Mesenteric fat pad (tissue), 1 donor: ENCODE measurements at places on chromosomes 16 and 17. TPM values are rescaled to one million over a fixed set of nuclear protein-coding genes. Genes with fewer than 3 reads are reported as not detected.

Gene JPH3
- 0.16 TPM for total RNA-seq

Gene RNF222
- total RNA-seq: not detected

Gene CACNA1H
- 2.6 TPM for total RNA-seq

Gene KRT40
- total RNA-seq: not detected

- no peak for DNase-seq
These were observed 77.2 kb downstream of the TMEM114 start for GRCh38 chr16:8512941-8513624.

GRCh38 chr16:60405286-60405685 lies 1631.0 kb downstream of the CDH8 start:
- no peak for DNase-seq

GRCh38 chr17:38510421-38511149 lies 82.3 kb downstream of the ARHGAP23 start:
- DNase-seq: no peak

DNA sequence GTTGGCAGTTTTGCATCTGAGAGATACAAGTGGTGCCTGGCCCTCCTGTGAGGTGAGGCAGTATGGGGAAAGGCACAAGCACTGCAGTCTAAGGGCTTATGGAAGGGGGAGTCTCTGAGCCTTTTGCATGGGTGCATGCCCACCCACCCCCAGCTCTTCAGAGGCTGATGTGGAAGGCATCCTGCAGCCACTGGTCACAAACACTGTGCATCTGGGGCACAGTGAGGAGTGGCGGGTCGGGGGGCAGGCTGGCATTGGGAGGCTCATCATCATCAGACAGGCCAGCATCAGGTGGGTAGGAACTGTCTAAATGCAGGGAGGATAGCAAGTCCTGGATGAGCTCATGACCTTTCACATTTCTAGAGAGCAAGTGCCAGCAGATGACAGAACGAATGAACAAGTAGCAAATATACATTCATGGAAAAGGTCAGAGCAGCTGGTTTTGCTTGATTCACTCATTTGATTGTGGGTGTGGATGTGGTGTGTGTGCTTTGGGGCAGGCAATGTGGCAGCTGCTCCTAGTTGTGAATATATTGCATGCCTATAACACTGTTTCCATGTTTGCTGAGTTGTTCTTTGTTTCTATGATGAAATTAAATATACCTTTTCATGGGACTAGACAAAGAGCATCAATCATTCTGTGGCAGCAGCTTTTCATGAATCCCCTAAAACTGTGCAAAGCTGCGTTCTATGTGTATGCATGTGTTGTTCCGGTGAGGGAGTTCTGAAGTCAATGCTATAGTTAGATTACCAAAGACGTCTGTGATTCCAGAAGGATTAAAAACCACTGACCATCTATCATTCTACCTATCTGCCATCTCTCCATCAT lies 29.2 kb downstream of the TRIM25 start:
- DNase-seq: no peak

DNA sequence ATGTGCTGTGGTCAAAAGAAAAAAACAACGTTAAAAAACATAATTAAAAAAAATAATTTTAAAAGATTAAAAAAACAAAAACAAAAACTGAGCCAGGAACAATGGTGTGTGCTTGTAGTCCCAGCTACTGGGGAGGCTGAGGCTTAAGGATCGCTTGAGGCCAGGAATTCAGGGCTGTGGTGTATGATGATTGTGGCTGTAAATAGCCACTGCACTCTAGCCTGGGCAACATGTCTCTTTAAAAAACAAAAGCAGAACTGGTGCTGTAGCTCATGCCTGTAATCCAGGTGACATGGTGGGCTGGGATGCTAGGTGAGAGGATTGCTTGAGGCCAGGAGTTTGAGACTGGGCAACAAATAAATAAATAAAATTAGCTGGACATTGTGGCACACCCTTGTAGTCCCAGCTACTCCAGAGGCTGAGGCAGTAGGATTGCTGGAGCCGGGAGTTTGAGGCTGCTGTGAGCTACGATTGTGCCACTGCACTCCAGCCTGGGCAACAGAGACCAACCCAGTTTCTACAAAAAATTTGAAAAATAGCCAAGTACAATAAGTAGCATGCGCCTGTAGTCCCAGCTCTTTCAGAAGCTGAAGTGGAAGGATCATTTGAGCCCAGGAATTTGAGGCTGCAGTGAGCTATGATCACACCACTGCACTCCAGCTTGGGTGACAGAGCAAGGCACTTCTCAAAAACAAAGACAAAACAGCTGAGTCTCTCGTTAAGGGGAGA lies 43.6 kb downstream of the NFATC3 start:
- DNase-seq: no peak

DNA sequence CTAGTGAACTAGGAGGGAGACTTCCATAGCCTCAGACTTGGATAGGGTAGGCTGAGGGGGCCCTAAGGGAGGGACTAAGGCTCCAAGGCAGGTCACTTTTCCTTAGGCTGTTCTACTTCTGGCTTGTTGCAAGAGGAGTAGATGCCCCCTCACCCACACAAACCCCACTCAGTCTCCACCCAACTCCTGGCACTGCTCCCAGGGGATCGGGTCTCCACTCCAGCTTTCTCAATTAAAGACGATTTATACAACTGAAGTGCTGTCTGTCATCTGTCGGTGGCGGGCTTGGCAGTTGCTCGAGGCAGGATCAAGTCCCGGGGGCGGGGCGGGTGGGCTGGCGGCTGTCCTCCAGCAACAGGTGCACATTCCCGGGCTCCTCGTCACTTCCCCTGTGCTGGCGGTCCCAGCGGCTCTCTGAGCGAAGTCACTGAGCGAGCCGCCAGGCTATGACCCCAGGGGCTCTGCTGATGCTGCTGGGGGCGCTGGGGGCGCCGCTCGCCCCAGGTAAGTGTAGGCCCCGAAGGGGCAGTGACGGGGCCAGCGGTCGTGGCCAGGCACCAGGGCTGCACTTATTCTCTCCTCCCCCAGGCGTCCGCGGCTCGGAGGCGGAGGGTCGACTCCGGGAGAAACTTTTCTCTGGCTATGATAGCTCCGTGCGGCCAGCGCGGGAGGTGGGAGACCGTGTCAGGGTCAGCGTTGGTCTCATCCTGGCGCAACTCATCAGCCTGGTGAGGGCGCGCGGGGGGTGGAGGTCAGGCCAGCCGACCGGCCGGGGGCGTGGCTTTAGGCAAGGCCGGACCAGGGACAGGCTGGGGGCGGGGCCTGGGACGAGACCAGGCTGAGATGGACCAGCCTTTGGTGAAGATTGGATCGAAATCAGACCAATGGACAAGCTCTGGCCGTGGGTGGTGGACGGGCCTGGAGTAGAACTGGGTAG lies at the start of gene CHRNB1:
TSS of gene CHRNB1 (plus strand) at position 380 of the 937 bp plus-strand sequence. CDS start at position 447, 67 bp downstream.
- no peak for DNase-seq

GRCh38 chr16:82655720-82656490 lies 29.1 kb downstream of the CDH13 start:
- no peak for DNase-seq

DNA sequence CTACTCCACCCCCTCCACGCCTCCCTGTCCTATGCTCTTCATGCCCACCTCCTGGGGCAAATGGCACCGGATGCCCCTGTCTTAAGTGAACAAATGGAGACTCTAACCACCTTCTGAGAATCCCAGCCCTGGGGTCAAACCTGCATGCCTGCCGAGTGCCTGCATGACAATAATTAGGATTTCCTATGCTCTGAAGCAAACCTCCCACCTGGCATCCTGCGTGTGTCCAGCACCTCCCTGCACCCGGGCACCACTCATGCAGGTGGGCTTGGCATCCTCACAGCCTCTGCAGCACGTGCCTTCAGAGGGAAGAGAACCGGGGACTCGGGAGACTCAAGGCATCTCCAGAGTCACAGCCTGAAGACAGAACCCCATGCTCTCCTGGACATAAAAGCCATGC lies 11.2 kb upstream of the KIFC3 start:
- no peak for DNase-seq

- DNase-seq: no peak
These were observed 16.1 kb downstream of the ESRP2 start for GRCh38 chr16:68219725-68220351.

DNA sequence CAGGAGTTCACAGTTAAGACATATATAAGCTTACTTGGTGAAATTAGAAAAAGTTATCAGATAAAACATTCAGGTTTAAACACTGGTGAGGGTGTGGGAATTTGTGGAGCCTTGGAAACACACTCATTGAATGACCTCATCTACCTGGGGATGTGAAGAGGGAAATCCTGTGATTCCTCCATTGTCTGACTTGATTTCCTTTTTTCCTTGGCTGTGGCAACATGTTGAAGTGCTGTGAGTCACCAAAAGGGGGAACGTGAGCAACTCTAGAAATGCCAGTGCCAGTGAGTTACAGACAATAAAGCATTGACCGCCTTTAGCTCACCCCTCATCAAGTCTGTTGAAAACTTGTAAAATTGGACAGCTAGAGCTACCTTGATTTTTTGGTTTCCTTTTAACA lies 1.8 kb downstream of the HMOX2 start:
- DNase-seq: no peak

GRCh38 chr16:66093191-66093590 lies 273.3 kb upstream of the CDH5 start:
- DNase-seq: no peak

- DNase-seq: no peak
These were observed 54.4 kb downstream of the PITPNC1 start for GRCh38 chr17:67431249-67432015.

DNA sequence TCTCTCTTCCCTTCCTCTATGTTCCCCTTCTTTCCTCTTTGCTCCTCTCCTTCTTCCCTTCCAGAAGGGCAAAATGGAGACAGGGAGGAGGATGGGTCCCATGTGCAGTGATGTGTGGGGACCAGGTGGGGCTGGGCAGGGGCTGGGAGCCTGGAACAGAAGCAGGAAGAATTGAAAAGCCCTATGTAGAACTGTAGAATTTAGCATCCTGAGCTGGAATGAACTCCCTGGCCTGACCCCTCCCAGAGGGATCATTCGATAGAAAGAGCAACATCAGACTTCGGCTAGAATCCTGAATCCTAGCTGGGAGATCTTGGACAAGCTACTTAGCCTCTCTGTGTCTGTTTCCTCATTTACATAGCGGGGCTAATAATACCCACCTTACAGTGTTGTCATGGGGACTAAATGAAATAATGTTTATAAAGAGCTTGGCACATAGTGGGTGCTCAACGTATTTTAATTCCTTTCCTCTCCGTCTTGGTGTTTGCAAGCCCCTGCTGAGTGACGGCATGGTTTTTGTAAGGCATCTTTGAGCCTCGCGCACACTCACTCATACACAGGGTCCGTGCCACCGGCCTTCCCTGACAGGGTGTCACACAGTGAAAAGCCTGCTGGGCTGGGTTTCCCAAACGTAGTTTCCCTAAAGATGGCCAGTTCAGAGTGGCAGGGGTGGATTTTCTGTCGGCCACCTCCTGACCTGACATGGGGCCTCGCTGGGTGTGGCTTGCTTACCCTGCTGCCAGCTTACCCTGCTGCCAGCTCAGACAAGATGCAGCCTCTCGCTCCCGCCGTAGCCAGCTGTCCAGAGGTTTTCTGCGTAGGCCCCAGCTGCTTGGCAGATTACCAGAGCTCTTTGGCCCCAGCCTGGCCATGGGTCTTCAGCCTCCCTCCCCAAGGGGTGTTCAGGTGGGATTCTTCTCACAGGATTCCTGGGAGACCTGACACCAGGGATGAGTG lies 6.1 kb upstream of the ARHGAP23 start:
- no peak for DNase-seq

DNA sequence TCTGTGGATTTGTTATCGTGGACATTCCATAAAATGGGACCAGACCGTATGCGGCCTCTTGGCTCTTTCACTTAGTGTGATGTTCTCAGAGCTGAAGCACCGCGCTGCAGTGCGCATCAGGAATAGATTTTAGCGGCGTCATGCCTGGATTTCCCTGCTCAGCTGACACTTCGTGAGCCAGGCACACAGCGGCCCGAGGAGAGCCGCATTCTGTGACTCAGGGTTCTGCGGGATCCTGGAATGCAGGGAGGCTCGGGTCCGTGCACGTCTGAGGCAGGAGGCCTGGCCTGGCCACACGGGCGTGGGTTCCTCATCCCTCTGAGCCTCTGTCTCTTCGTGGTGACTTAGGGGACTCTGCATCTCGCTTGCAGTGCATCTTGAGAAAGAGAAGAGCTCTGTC lies 13.4 kb downstream of the CBFA2T3 start:
- no peak for DNase-seq

DNA sequence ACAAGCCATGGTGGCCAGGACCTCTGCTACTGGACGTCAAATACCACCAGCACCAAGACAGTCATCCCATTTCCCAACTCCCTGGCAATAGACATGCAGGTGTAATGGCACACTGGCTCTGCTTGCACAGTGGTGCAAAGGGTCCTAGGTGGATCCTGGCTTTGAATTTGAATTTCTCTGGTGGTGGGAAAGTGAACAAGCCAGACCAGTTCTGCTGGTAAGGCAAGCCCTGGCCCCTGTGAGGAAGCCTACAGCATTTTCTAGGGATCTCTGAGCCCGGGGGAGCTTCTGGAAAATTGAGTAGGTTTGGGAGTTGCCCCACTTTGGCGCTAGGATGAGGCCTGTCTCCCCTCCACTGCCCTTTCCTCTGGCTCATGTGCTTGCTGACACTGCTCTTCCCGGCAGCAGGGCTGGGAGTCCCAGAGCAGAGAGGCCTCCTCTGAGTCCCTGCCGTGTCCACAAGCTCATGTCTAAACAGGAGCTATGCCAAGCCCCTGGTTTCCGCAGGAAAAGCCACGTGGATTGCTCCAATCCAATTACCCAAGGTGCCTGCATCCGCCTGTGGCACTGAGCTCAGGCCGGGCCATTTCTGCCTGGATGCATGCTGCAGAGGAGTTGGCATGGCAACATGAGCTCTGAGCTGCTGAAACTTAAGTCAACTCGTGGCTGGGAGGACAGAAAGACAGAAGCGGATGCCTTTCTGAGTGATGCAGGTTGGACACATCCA lies 67.0 kb downstream of the PRMT7 start:
- no peak for DNase-seq

DNA sequence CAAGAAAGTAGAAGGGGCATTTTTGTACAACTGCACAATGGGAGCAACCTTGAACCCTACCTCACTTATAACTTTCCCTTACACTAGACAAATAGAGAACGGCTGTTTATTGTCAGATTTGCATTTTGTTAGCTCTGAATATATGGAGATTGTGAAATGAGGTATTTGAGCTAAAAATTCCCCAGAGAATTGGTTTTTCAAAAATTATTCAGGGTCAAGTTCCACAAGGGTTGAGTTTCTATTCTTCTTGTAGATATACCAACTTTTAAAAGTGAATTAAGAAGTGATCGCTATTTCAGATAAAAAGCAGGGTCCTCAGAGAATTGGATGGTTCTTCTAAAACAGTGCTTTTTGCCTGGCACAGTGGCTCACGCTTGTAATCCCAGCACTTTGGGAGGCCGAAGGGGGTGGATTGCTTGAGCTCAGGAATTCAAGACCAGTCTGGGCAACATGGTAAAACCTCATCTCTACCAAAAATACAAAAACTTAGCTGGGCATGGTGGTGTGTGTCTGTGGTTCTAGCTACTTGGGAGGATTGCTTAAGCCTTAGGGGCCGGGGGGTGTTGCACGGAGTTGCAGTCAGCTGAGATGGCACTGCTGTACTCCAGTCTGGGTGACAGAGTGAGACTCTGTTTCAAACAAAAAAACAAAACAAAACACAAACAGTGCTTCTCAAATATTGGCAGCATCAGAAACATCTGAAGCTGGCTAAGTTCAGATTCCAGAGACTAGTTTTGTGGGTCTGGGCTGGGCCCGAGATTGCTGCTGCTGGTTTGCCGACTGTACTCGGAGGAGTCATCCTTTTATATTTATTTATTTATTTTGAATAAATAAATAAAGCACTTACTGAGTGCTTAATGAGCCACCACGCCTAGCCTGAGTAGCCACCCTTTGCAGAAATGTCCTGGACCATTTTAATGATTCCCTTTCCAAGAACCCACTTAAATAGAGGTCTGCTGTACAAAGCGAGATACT lies 50.9 kb downstream of the PECAM1 start:
- no peak for DNase-seq

- DNase-seq: no peak
These were observed 174.9 kb upstream of the CIBAR2 start for GRCh38 chr16:85286951-85287814.
